ENCODE measurements at places on chromosomes 5 and 9.

DNA sequence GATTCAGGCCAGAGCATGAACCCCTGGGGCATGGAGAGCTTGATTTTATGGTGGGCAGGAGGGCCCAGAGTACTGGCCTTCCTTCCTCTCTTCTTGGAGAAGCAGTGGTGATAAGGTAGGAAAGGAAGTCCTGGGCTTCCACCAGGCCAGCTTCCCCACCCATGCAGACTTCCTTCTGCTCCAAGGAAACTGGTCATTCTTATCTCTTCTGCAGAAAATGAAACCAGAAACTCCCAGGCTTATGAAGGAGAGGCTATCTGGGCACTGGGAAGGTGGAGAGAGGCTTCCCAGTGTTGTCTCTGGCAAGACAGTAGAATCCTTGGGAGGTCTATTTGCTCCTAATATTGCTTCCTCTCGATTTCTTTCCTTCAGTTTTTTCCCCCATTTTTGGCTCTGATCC, 110.5 kb upstream of the EQTN start:
- H3K4me1 ChIP-seq: no peaks in the 10 kb centered on the region
- no peak overlapping the region for H3K4me3 ChIP-seq
- H3K27ac ChIP-seq: peak overlapping the region; percentile 36
- DNase-seq: no peak
- no peaks in the 10 kb centered on the region for H3K36me3 ChIP-seq

DNA sequence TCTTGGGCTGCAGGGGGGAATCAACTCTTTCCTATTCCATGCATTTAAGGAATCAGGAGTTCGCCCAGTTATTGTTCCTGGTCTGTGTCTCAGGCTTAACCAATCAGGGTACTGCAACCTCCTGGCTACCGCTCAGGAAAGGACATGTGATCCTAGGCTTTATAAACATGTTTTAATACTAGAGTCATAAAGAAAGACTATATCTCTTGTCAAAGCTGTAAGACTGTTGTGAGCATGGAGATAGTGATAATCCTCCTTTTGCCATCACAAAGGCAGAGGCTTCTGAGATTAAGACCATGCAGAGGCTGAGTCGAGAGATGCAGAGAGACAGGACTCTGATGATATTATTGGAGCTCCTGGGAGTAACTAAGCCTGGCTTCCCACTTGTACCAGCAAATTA, 137.0 kb downstream of the YIPF5 start:
- H3K27ac ChIP-seq: no peak overlapping the region
- no peaks in the 10 kb centered on the region for H3K27me3 ChIP-seq
- DNase-seq: no peak

DNA sequence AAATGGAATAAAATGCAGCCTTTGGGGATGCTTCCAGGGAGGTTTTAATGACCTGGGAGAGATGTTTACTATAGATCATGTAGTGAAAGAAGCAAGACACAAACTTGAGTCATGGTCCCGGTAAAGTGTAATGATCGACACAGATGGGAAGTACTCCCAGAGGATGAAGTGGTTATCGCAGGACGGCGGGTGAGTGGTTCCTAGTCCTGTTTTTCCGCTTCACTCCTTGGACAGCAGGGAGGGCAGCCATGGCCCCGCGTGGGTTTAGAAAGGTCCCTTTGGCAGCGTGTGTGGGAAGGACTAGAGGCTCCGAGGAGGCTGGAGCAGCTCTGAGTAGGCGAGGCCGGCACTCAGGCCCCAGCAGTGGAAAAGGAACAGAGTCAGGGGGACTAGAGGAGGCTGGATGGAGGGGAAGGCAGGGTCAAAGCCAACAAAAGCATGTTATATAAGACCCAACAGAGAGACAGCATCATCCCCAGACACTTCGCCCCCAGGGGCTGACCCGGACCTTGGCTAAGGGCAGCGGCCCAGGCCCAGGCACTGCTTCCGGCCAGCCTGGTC, 49.2 kb upstream of the STXBP1 start:
- DNase-seq: no peak
- peaks cover 3% of the 10 kb centered on the region for H3K4me1 ChIP-seq

- no peaks in the 10 kb centered on the region for H3K36me3 ChIP-seq
- H3K4me3 ChIP-seq: no peak overlapping the region
- H3K27ac ChIP-seq: no peak overlapping the region
- no peak for DNase-seq
- H3K4me1 ChIP-seq: no peaks in the 10 kb centered on the region
- H3K27me3 ChIP-seq: no peaks in the 10 kb centered on the region
Observed at GRCh38 chr9:16551692-16552091, 318.8 kb downstream of the BNC2 start.

- DNase-seq: no peak
- no peaks in the 10 kb centered on the region for H3K4me1 ChIP-seq
- no peaks in the 10 kb centered on the region for H3K27me3 ChIP-seq
- H3K36me3 ChIP-seq: no peaks in the 10 kb centered on the region
- no peak overlapping the region for H3K27ac ChIP-seq
- no peak overlapping the region for H3K4me3 ChIP-seq
Observed at GRCh38 chr9:96430377-96430776, 12.2 kb upstream of the ZNF367 start.

GRCh38 chr5:42583322-42583721, 160.1 kb downstream of the GHR start:
- no peak overlapping the region for H3K4me3 ChIP-seq
- H3K27ac ChIP-seq: no peak overlapping the region
- DNase-seq: peak; percentile 76
- H3K36me3 ChIP-seq: no peaks in the 10 kb centered on the region

GRCh38 chr5:7610531-7611177, 214.7 kb downstream of the ADCY2 start:
- no peak overlapping the region for H3K4me3 ChIP-seq
- no peak overlapping the region for H3K27ac ChIP-seq
- H3K4me1 ChIP-seq: no peaks in the 10 kb centered on the region
- H3K27me3 ChIP-seq: no peaks in the 10 kb centered on the region

DNA sequence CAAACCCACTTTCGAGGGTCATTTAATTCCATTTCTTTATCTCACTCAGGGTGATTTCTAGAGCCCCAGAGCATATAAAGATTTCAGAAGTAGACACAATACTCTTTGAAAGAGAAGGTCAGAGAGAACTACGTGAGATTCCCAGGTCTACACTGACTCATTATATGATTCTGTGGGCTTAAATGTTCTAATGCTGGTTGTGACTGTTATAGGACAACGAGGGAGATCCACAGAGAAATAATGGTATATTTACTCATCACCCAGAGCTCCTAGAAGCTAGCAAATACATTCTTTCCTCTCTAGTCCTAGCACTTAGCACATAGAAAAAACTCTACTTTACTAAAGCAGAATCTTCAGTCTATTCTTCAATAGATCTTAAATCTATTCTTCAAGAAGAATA, 39.4 kb upstream of the GRAMD2B start:
- DNase-seq: no peak
- no peaks in the 10 kb centered on the region for H3K27me3 ChIP-seq
- no peak overlapping the region for H3K4me3 ChIP-seq
- no peak overlapping the region for H3K27ac ChIP-seq
- H3K4me1 ChIP-seq: peaks cover 6% of the 10 kb centered on the region
